HCT116 (cell line): ENCODE measurements at places on chromosomes 6 and 20.

- H3K4me1 ChIP-seq = no peaks in the 10 kb centered on the region
- no peaks in the 10 kb centered on the region for H3K27me3 ChIP-seq
- no peak for DNase-seq
- H3K36me3 ChIP-seq = peaks cover 25% of the 10 kb centered on the region
- no peak overlapping the region for H3K4me3 ChIP-seq
Observed at GRCh38 chr6:160063771-160064413, 57.7 kb upstream of the SLC22A1 start.

- H3K4me1 ChIP-seq = no peaks in the 10 kb centered on the region
- DNase-seq = no peak
- peaks cover 57% of the 10 kb centered on the region for H3K27me3 ChIP-seq
Observed at GRCh38 chr20:23325107-23325506, 25.5 kb upstream of the NXT1 start.

DNA sequence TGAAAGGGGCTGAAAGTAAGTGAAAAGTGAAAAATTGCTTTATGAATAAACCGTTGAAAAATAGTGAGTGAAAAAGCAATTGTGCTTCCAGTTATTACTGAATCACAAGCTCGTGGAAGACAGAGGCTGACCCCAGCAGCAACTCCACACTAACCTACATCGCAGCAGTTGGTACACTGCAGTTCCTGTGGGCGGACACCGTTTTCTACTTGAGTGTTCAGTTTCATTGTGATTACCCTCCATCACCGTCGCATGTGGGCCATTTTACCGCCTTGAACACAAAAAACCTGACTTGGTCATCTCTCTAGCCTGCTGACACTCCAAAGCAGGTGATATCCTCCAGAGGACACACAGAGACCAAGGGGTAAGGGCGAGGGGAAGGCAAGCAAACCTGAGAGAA, 28.4 kb downstream of the PRDM1 start:
- H3K4me1 ChIP-seq = peaks cover 7% of the 10 kb centered on the region
- H3K36me3 ChIP-seq = no peaks in the 10 kb centered on the region
- no peak overlapping the region for H3K27ac ChIP-seq
- H3K4me3 ChIP-seq = no peak overlapping the region
- no peak for DNase-seq

- peak; percentile 85 for DNase-seq
- H3K4me3 ChIP-seq = peak overlapping the region; percentile 17; the same call in 1 of the 2 replicates
- H3K27ac ChIP-seq = peak overlapping the region; percentile 87
- no peaks in the 10 kb centered on the region for H3K36me3 ChIP-seq
- no peaks in the 10 kb centered on the region for H3K27me3 ChIP-seq
Observed at GRCh38 chr6:21005816-21006570, 471.7 kb downstream of the CDKAL1 start.

DNA sequence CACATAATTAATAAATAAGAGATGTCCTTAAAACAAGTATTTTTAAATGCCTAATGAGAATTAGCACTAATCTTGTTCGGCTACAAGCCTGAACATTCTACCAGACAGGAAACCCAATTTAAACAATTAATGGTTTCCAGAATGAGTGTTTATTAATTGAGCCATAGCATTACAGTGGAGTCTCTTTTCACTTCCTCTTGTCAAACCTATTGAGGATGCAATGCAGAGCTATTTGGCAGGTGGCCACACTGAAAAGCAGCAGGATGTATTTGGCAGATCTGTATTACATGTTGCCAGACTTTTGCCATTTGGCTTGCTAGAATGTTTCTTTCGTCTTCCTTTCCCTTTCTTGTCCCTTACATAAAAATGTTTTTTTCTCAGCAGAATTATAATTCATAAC, 475.2 kb upstream of the MARCKS start:
- H3K27ac ChIP-seq = no peak overlapping the region
- no peaks in the 10 kb centered on the region for H3K4me1 ChIP-seq
- DNase-seq = no peak
- H3K4me3 ChIP-seq = no peak overlapping the region
- no peaks in the 10 kb centered on the region for H3K36me3 ChIP-seq
- no peaks in the 10 kb centered on the region for H3K27me3 ChIP-seq

- no peaks in the 10 kb centered on the region for H3K4me1 ChIP-seq
- H3K27me3 ChIP-seq = no peaks in the 10 kb centered on the region
- no peak overlapping the region for H3K4me3 ChIP-seq
- no peak for DNase-seq
Observed at GRCh38 chr20:12640251-12640650, 368.5 kb upstream of the SPTLC3 start.

- no peak overlapping the region for H3K4me3 ChIP-seq
- no peaks in the 10 kb centered on the region for H3K27me3 ChIP-seq
- no peak overlapping the region for H3K27ac ChIP-seq
- no peak for DNase-seq
- no peaks in the 10 kb centered on the region for H3K36me3 ChIP-seq
- H3K4me1 ChIP-seq = no peaks in the 10 kb centered on the region
Observed at GRCh38 chr6:160883999-160884398, 107.6 kb upstream of the MAP3K4 start.

DNA sequence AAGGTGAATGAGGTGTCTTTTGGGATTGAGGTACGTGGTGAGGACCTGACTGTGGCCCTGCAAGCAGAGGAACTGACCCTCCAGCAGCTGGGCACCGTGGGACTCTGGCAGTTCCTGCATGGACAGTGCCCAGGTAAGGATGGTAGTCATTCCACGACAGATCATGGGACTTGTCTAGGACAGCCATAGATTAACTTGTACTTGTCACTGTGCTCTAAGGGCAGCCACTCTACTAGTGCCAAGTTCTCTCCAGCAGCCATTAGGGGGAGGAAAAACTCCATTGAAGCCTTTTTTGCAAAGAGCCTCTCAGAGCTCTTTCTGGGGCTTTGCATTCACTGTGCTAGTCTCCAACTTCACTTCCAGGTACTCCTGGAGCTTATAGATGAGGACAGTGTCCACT, 20.4 kb downstream of the TAF11 start:
- peaks cover 24% of the 10 kb centered on the region for H3K36me3 ChIP-seq
- H3K4me1 ChIP-seq = no peaks in the 10 kb centered on the region
- H3K27me3 ChIP-seq = no peaks in the 10 kb centered on the region
- H3K27ac ChIP-seq = no peak overlapping the region
- DNase-seq = no peak

DNA sequence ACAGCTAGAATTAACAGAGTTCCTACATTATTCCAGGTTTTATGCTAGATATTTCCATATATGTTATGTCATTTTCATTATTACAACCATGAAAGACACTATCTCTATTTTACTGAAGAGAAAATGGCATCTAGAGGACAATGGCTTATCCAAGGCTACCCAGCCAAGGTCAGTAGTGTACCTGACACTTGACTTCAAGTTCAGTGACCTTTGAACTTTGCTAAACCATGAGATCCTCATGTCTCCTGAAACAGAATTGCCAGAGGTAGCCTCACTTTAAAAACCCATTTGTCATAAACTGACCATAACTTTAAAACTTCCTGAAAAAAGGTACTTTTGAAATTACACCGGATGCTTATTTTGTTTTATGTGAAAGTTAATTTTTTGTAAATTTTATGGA, 14.4 kb downstream of the NAPB start:
- no peaks in the 10 kb centered on the region; the same call in 1 of the 2 replicates for H3K36me3 ChIP-seq
- no peak overlapping the region for H3K27ac ChIP-seq
- no peak overlapping the region for H3K4me3 ChIP-seq
- no peaks in the 10 kb centered on the region for H3K27me3 ChIP-seq
- H3K4me1 ChIP-seq = no peaks in the 10 kb centered on the region
- no peak for DNase-seq

GRCh38 chr6:139020689-139021088, 7.9 kb upstream of the ABRACL start:
- H3K4me1 ChIP-seq = no peaks in the 10 kb centered on the region
- H3K36me3 ChIP-seq = no peaks in the 10 kb centered on the region
- no peak overlapping the region for H3K4me3 ChIP-seq
- no peak overlapping the region for H3K27ac ChIP-seq

DNA sequence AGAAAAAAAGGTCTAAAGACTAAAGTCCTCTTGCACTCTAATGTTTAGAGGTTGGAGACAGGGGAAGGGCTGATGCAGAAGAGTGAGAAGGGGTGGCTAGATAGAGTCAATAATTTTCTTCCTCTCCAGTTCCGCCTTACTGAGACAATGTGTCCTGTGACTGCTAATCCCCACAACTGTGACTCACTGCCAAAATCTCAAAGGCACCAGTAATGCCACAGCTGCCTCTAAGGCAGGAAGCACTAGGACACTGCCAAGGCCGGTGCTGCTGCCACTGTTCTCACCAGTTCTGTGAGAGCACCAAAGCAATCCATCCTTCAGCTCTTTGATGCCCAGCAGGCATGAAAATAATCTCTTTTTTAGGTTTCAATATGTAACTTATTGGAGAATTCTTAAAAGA, 701.9 kb upstream of the MAP3K7 start:
- no peak overlapping the region for H3K27ac ChIP-seq
- no peaks in the 10 kb centered on the region for H3K27me3 ChIP-seq
- no peaks in the 10 kb centered on the region for H3K36me3 ChIP-seq
- no peak overlapping the region for H3K4me3 ChIP-seq
- DNase-seq = no peak

DNA sequence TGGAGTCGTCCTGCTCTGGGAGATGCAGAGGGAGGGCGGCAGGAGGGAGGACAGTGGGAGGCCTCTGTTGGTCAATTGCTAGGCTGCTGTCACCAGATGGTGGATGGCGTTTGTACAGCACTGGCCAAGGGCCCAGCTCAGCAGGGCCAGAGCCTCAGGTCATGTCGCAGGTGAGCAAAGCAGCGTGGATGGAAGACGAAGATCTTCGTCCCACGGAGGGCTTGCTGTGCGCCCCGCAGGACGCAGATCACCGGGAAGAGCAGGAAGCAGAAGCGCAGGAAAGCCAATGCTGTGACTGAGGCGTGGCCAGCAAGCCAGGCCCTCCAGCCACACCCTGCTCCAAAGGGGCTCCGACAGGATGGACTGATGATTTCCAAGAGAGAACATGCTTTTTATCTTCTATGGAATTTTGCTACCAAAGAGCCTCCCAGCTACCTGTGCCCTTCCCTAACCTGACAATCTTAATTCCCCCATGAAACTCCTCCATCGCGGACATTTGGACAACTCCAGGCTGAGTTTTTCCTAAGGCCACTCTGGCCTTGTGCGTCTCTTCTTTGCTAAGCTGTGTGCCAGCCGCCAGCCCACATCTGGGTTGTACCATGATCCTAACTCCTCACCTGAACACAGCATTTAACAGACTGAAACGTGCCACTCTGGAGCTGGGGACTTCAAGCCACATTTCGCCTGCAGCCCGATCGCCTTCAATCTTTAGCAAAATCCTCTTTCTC, 3.5 kb upstream of the SLCO4A1 start:
- H3K4me3 ChIP-seq = no peak overlapping the region
- H3K4me1 ChIP-seq = peaks cover 24% of the 10 kb centered on the region
- H3K27ac ChIP-seq = no peak overlapping the region
- no peak for DNase-seq

GRCh38 chr20:653110-653589, at the start of gene SRXN1:
Gene SRXN1 (minus strand): TSS chr20:653200. CDS start chr20:653185, 15 bp downstream.
- H3K27ac ChIP-seq = peak within 1 kb of the TSS; percentile 92
- H3K27me3 ChIP-seq = no peaks in the 10 kb centered on the region
- peaks cover 31% of the 10 kb centered on the region for H3K36me3 ChIP-seq
- DNase-seq = peak; percentile 81
- peak within 1 kb of the TSS; percentile 98 for H3K4me3 ChIP-seq

DNA sequence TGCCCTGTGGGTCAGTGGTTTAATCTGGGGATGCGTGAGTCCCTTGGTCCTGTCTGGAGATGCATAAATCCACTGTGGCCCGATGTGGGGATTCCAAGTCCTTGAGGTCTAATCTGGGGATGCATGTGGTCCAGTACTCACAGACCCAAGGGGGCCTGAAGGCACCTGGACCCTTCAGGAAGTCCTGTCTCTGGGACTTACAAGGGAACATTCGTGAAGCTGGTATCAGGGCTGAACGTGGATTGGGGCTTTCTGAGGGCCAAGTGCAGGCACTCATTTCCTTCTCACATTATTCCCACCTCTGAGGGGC, 25.2 kb upstream of the GTSF1L start:
- no peaks in the 10 kb centered on the region for H3K36me3 ChIP-seq
- H3K27ac ChIP-seq = no peak overlapping the region
- DNase-seq = no peak
- no peaks in the 10 kb centered on the region for H3K27me3 ChIP-seq
- no peaks in the 10 kb centered on the region for H3K4me1 ChIP-seq
- no peak overlapping the region for H3K4me3 ChIP-seq
